Central memory CD8-positive, alpha-beta T cell (primary cell): ENCODE measurements at places on chromosomes 13 and 19.

GRCh38 chr13:30037306-30037705 lies 186.9 kb upstream of the UBL3 start:
- H3K4me1 ChIP-seq = no peaks in the 10 kb centered on the region
- H3K4me3 ChIP-seq = no peak overlapping the region
- no peak overlapping the region for H3K27ac ChIP-seq
- H3K36me3 ChIP-seq = no peaks in the 10 kb centered on the region

DNA sequence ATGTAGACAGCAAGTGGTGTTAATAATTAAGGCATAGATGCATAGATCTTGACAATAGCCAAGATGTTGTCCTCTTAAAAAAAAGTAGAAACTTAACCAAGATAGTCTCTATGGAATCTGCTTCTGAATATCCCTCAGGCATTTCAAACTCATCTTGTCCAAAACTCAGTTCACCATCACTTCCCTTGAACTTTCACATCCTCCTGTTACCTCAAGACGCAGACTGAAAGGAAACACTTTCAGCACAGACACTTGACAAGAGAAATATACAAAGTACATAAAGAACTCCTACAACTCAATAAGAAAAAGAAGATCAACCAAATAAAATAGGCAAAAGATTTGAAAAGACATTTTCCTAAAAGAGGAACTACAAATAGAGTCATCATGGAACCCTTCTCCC lies 451.1 kb downstream of the FOXO1 start:
- no peak overlapping the region for H3K4me3 ChIP-seq
- H3K36me3 ChIP-seq = no peaks in the 10 kb centered on the region
- peaks cover 9% of the 10 kb centered on the region for H3K4me1 ChIP-seq
- DNase-seq = no peak
- H3K27ac ChIP-seq = no peak overlapping the region
- no peaks in the 10 kb centered on the region for H3K27me3 ChIP-seq

- no peak overlapping the region for H3K27ac ChIP-seq
- H3K4me1 ChIP-seq = no peaks in the 10 kb centered on the region
- H3K36me3 ChIP-seq = no peaks in the 10 kb centered on the region
- peaks cover 43% of the 10 kb centered on the region for H3K27me3 ChIP-seq
Measured at GRCh38 chr13:60210510-60211330, 47.0 kb upstream of the DIAPH3 start.

GRCh38 chr13:88429862-88430261 lies 758.7 kb downstream of the SLITRK5 start:
- no peak for DNase-seq
- no peak overlapping the region for H3K27ac ChIP-seq
- no peak overlapping the region for H3K4me3 ChIP-seq
- H3K27me3 ChIP-seq = no peaks in the 10 kb centered on the region
- no peaks in the 10 kb centered on the region for H3K4me1 ChIP-seq
- H3K36me3 ChIP-seq = no peaks in the 10 kb centered on the region

- DNase-seq = no peak
- no peaks in the 10 kb centered on the region for H3K4me1 ChIP-seq
- H3K27ac ChIP-seq = no peak overlapping the region
- peaks cover 29% of the 10 kb centered on the region for H3K27me3 ChIP-seq
- no peak overlapping the region for H3K4me3 ChIP-seq
Measured at GRCh38 chr13:32045982-32046785, 14.6 kb downstream of the FRY start.

GRCh38 chr13:94992036-94992960 lies 280.0 kb upstream of the SOX21 start:
- H3K27me3 ChIP-seq = peaks cover 42% of the 10 kb centered on the region
- H3K4me3 ChIP-seq = no peak overlapping the region
- no peaks in the 10 kb centered on the region for H3K36me3 ChIP-seq
- H3K27ac ChIP-seq = no peak overlapping the region
- no peaks in the 10 kb centered on the region for H3K4me1 ChIP-seq

DNA sequence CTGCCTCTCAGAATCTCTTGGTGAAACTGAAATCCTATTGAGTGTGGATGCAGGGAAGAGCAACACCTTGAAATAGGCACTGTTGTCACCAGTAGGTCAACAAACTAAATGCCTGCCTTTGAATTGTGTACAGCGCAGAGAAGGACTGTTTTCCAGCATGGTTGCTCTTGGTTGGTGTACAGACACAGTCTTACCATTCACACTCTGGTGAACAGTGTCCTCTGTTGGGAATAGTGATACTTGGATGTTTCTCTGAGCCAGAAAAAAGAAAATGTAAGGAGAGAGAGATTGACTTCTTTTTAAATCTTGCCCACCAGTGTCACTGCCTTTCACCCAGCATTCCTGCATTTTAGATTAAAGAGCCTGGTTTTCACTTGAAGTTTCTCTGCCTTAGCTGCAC lies 179.7 kb downstream of the STK24 start:
- no peak overlapping the region for H3K27ac ChIP-seq
- peaks cover 3% of the 10 kb centered on the region for H3K36me3 ChIP-seq
- H3K4me3 ChIP-seq = no peak overlapping the region
- DNase-seq = no peak

- peaks cover 19% of the 10 kb centered on the region for H3K27me3 ChIP-seq
- no peaks in the 10 kb centered on the region for H3K4me1 ChIP-seq
Measured at GRCh38 chr13:109785892-109786450, 412 bp downstream of the IRS2 start.

DNA sequence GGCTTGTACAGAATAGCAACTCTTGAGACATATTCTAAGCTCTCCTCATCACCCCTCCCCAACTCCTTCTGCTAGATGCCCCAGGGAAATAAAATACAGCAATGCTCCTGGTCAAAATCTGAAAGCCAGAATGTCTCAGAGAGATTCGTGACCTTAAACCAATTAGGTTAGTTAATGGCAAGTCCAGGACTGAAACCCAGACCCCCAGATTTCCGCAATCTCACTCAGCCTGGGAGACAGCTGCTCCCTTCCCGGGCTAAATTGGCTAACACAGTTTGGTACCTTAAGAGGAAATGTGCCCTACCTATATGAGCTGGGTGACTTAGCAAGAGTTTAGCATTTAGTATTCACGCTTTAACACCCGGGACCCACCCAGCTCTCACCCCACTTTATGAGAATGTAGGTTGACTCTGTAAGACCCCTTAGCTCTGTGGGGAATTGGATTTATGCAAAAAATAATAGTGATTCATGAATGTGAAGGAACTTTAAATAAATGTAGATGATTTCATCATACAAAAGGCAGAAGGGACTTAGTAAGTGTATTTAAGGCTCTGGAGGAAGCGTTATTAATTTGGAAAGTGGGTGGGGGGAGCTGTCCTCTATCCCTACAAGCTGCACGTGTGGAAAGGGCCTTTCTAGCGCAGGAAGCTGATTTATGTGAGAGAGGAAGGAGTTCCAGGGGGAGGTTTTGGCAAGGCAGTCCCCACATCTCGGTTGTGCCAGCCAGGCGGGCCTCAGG lies 1.1 kb downstream of the DLEU7 start:
- H3K4me1 ChIP-seq = peaks cover 8% of the 10 kb centered on the region
- no peak overlapping the region for H3K4me3 ChIP-seq
- no peak for DNase-seq
- H3K27ac ChIP-seq = no peak overlapping the region
- no peaks in the 10 kb centered on the region for H3K36me3 ChIP-seq
- H3K27me3 ChIP-seq = no peaks in the 10 kb centered on the region

DNA sequence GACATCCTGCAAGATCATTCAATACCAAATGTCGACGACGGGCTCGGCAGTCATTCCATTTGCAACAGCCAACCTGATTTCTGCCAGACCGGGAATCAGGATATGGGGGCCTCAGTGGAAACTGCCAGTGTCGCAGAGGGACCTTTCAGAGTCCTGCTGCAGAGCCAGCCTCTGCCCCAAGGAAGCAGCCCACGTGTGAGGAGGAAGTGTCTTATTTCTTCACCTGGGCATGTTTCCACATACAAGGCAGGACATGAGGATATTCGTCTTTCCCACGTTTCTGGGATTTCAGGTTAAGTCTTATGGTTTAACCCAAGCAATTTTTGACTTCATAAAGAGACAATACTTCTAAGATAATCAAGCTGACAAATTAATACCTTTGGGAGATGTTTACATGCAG lies 69.9 kb downstream of the ABCC4 start:
- no peak overlapping the region for H3K27ac ChIP-seq
- H3K27me3 ChIP-seq = no peaks in the 10 kb centered on the region
- H3K4me3 ChIP-seq = no peak overlapping the region
- no peaks in the 10 kb centered on the region for H3K36me3 ChIP-seq

GRCh38 chr19:19342086-19343015 lies 21.7 kb downstream of the MAU2 start:
- H3K36me3 ChIP-seq = peaks cover 44% of the 10 kb centered on the region
- H3K4me3 ChIP-seq = no peak overlapping the region
- H3K27ac ChIP-seq = no peak overlapping the region
- no peak for DNase-seq
- H3K27me3 ChIP-seq = no peaks in the 10 kb centered on the region

DNA sequence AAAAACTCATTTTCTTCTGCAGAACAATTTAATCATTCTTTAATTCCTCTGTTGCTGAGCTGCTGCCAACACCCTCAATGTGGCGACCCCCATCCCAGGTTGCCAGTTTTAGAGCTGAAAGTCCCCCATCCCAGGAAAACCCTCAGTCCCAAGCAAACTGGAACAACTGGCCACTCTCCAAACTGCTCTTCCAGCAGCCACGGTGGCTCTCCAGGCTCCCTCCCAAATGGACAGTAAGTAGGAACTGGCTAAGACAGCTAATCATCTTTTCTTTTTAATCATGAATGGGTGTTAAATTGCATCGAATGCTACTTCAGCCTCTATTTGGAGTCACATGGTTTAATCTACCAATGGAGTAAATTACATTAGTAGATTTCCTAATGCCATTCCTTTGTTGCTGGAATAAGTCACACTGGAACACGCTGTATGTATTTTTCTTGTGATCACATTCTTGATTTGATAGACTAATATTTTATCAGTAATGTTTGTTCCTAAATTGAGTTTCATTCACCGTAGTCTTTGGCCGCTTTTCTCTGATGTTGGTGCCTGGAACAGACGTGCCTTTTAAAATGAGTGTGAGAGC lies 33.7 kb upstream of the VSTM2B start:
- peaks cover 14% of the 10 kb centered on the region for H3K4me1 ChIP-seq
- peaks cover 2% of the 10 kb centered on the region for H3K36me3 ChIP-seq
- H3K27me3 ChIP-seq = peaks cover 54% of the 10 kb centered on the region

- H3K4me3 ChIP-seq = no peak overlapping the region
- H3K27ac ChIP-seq = no peak overlapping the region
- H3K4me1 ChIP-seq = no peaks in the 10 kb centered on the region
Measured at GRCh38 chr13:107669391-107669993, 545.8 kb downstream of the LIG4 start.

- H3K36me3 ChIP-seq = peaks cover 2% of the 10 kb centered on the region
- no peaks in the 10 kb centered on the region for H3K27me3 ChIP-seq
- no peak overlapping the region for H3K27ac ChIP-seq
- no peak for DNase-seq
- no peak overlapping the region for H3K4me3 ChIP-seq
Measured at GRCh38 chr13:103276775-103277498, 210.7 kb upstream of the SLC10A2 start.

- H3K4me3 ChIP-seq = no peak overlapping the region
- DNase-seq = no peak
- no peaks in the 10 kb centered on the region for H3K36me3 ChIP-seq
- H3K4me1 ChIP-seq = no peaks in the 10 kb centered on the region
Measured at GRCh38 chr13:24341439-24341838, 32.1 kb downstream of the C1QTNF9 start.

DNA sequence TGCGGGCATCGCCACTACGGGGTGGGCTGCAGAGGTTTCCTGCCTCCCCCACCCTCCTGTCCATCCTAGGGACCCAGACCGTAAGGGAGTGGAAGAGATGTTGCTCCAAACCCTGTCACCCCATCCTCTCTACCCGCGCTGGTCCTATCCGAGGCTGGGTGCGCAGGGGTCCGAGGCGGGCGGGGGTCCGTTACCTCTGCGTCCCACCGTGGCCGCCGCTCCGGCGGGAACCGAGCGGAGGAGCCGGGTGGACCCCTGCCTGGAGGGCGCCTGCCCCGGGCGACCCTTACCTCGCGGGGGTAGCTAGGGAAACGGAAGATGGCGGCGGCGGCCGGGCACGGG lies at the start of gene DGKH:
TSS of gene DGKH (plus strand) at position 307 of the 342 bp plus-strand sequence. CDS start 126 bp downstream, outside the sequence.
- H3K27ac ChIP-seq = peak within 1 kb of the TSS; percentile 68
- peaks cover 8% of the 10 kb centered on the region for H3K4me1 ChIP-seq
- DNase-seq = no peak
- peak within 1 kb of the TSS; percentile 89 for H3K4me3 ChIP-seq
- no peaks in the 10 kb centered on the region for H3K27me3 ChIP-seq
- no peaks in the 10 kb centered on the region for H3K36me3 ChIP-seq

DNA sequence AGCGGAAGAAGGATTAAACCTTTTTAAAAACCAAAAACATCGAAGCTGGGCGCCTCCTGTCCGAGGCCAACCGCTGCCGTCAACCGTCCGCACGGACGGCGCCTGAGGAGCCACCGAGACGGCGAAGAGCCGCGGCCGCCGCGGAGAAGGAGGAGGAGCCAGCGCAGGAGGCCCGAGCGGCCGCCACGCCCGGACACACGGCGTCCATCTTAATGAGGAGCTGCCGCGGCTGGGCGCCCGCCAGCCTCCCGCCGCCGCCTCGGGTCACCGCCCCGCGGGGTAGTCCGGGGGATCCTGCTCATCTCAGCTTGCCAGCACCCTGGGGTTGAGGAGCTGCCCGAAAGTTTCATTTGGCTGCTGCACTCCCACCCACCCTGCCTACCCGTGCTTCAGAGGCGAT lies 10.6 kb downstream of the ZSCAN1 start:
- H3K36me3 ChIP-seq = no peaks in the 10 kb centered on the region
- DNase-seq = no peak
- no peak overlapping the region for H3K4me3 ChIP-seq
- no peaks in the 10 kb centered on the region for H3K4me1 ChIP-seq
- H3K27ac ChIP-seq = no peak overlapping the region
- no peaks in the 10 kb centered on the region for H3K27me3 ChIP-seq

- peak overlapping the region; percentile 14 for H3K27ac ChIP-seq
- peaks cover 2% of the 10 kb centered on the region for H3K36me3 ChIP-seq
- no peak overlapping the region for H3K4me3 ChIP-seq
- no peak for DNase-seq
- no peaks in the 10 kb centered on the region for H3K27me3 ChIP-seq
Measured at GRCh38 chr13:74306496-74306895, 172.3 kb upstream of the KLF12 start.

DNA sequence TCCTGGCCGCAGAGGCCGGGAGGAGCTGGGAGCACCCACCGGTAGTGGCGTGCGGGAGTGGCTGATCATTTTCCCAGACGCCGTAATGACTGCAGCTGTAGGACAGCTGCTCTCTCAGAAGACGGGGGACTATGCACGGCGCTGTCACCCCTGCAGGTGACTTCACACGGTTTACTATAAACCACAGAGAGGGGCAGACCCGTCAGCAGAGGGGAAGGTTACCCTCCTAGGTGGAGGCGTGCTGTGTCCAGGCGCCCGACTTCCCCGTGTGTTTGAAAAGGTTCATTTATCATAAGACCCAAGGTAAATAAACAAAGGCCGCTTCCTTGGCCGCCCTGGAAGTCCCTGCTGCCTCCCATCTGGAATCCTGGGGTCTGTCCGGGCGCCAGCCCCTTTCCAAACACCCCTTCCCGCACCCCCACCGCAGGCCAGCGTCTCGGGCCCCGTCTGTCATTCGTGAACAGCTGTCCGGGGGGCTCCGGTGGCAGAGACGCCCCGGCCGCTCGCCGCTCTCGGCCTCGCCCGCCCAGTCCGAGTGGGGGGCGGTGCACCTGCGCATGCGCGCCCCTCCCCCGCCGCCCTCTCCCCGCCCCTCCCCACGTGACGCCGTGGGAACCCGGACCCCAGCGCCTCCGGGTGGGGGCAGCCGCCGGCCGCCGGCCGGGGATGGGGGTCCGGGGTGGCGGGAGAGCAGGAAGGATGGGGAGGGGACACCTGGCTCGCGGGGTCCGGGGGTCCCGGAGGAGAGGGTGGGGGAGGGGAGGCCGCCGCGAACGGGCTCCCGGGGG lies 915 bp downstream of the SHC2 start:
- H3K27me3 ChIP-seq = peaks cover 26% of the 10 kb centered on the region

- peaks cover 5% of the 10 kb centered on the region for H3K36me3 ChIP-seq
- DNase-seq = no peak
- peaks cover 15% of the 10 kb centered on the region for H3K27me3 ChIP-seq
- H3K4me1 ChIP-seq = peaks cover 10% of the 10 kb centered on the region
- no peak overlapping the region for H3K27ac ChIP-seq
- H3K4me3 ChIP-seq = no peak overlapping the region
Measured at GRCh38 chr19:44718441-44719261, 19.7 kb downstream of the CEACAM16 start.
